Activated T-cell treated with anti-CD3 and anti-CD28 coated beads, Interleukin-2, amount 50 U/mL, for 72 hours (primary cell): ENCODE measurements at places on chromosomes 3 and 15. TPM values are rescaled to one million over a fixed set of nuclear protein-coding genes. Genes with fewer than 3 reads are reported as not detected.

The COLQ gene
- 2.0 TPM for total RNA-seq

DNA sequence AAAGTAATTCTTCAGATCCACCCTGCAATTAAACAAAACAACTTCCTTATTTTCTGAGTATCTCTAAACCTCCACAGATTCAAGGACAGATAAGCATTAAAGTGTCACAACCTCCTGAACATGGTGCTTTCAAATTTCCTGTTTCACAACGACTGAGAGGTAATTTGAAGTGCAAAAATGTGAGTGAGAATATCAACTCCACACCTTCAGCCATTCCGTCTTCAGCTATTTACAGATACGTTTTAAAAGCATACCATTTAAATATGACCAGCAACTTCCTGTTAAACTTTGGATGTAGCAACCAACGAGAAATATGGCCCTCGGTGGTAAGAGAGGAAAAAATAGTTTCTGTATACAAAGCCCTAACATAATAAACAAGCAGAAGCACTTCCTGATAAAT is 32.1 kb upstream of the PCSK6 start:
- no peak for DNase-seq

The SAMMSON gene
- not detected for total RNA-seq

The ITIH1 gene
- not detected for total RNA-seq

The LNP1 gene
- 3.2 TPM for total RNA-seq

The MESP1 gene
- total RNA-seq = 2.4 TPM

DNA sequence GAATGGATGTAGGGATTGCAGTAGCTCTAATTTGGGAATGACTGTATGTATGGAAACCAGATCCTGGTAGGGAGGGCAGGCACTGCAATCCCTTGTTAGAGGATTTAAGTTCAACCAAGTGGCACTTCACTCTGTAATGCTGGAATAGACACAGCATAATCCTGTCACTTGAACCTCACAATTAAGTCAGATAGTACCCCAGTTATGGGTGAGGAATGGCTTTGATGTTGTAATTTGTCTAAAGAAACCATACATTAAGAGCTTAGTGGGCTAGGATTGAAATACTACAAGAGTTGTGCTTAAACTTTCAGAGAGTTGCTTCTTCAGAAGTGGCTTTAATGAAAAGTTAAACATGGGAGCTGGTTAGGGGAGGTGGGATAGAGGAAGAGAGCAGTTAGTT is 9.3 kb downstream of the RAB7A start:
- DNase-seq = no peak

DNA sequence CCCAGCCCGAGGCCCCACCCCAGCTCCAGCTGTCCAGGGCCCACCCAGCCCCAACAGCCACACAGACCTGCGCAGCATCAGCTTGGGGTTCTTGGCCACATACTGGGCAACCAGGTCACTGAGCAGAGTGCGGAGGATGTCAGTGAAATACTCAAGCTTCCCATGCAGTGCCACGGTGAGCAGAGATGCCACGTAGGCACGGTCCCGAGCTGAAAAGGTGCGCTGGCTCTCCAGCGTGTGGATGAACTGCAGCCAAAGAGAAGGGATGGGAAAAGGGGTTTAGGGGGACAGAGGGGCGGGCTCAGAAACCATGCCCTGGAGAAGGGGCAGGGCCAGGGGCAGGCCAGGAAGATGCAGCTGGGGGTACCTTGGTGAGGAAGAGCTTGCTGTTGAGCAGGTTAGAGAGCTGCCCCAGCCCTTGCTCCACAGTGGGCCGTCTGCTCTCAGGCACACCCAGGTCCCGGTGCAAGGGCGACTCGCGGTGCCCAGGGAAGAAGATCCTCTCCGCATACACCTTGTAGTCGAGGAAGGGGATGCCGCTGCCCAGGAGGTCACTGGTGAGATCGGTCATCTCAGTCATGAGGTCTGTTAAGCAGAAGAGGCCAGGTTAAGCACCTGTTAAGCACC is 17.4 kb downstream of the PLXNB1 start:
- no peak for DNase-seq

- DNase-seq = no peak
These were observed 155.7 kb downstream of the GREM1 start for GRCh38 chr15:32873284-32874114.

The ACP3 gene
- total RNA-seq = not detected

The GOLGA6B gene
- total RNA-seq = 0.51 TPM

The KCNMB2 gene
- not detected for total RNA-seq

The IL5RA gene
- total RNA-seq = 1.5 TPM

GRCh38 chr15:26891448-26892181 is 24.8 kb downstream of the GABRA5 start:
- DNase-seq = peak; percentile 63

The PLA2G4F gene
- total RNA-seq = 0.07 TPM

DNA sequence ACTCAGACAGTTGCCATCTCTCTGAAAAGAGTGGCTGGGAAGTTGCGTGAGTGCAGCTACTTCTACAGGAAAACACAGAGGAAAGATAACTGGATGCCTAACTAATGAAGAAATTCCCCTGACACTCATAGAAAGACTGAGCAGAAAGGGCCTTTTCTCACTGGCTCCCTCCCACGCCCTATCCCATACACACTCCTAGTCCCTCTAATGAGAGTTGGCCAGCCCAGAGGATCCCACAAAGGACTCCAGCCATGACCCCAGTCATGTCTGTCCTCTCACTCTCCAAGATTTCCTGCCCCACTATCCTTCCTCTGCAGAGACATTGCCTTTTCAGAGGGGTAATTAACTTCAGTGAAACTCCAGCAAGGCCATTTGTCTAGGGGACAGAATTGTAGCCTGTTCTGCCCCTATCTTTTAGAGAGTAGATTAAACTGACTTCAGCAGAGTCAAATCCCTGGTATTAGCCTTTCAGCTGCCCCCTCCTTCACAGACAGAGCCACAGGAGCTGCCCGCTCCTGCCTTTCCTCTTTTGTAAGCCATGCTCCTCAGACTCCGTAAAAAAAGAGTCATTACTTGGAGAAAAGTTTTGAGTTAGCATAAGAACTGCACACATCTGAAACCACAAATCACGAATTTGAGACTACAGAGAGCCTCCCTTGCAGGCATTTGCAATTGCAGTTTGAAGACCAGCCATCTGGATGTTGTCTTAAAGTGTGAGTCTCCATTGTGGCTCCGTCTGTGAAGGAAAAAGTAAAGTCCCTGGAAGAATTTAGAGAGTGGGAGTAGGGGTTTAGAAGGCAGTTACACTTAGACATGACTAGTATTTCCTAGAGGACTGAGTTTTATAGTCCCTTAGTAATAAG is 129.1 kb upstream of the SEMA6D start:
- DNase-seq = no peak

DNA sequence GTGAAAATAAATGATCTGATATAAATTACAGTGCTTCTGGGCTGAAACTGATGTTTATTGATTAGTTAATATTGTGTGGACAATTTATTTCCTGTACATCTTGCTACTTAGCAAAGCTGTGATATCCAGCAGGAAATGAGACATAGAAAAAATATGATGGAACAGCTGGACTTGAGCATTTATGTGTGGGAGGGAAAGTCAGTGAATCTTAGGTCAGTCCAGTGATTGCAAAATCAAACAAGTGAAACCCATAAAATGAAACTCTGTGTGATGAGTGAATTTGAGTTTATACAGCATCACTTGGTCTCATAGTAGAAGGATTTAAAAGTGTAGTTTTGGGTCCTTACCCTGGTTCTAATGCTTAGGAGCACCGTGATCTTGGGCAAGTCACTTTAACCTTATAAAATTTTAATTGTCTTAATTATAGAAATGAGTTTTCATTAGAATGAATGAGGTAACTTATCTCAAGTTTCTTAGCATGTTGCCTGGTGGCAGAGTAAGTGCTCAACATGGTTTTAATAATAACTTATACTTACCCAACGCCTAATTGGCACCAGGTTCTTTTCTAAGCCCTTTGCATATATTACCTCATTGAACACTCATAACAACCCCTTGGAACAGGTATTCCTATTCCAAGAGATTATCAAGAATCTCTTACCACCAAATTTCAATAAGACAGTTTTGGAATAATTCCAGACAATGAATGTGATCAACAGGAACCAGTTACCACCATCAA is 194.6 kb downstream of the ADAMTSL3 start:
- DNase-seq = no peak

- no peak for DNase-seq
These were observed 54.0 kb downstream of the DPH6 start for GRCh38 chr15:35491999-35492398.

- DNase-seq = no peak
These were observed 55.1 kb downstream of the MBNL1 start for GRCh38 chr3:152323834-152324233.

DNA sequence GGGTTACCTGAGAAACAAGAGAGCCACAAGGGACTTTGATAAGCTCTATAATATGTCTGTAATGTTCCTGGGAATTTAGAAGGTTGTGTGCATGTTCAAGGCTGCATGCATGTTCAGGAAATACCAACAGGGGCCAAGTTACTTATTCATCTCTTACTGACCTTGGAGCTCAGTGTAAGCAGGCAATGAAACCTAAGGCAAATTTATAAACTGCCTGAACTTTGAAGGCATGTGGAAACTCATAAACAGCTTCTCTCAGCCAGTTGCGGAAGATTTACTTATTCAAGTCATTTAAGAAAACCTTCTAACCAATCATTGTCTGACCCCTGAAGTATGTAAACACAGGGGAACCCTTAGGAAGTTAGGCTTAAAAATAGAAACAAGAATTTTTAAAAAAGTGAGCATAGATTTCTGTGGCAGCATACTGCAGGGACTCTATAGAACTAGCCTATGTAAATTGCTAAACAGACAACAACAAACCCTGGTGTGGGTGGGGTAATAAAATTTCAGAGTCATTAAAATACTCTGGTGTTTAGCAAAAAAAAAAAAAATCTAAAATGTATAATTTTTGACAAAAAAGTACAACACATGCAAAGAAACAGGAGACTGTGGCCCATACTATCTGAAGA is 57.2 kb downstream of the SLC15A2 start:
- DNase-seq = no peak

The CLDN18 gene
- not detected for total RNA-seq

- no peak for DNase-seq
These were observed 260.0 kb downstream of the EBLN2 start for GRCh38 chr3:73321286-73321999.

DNA sequence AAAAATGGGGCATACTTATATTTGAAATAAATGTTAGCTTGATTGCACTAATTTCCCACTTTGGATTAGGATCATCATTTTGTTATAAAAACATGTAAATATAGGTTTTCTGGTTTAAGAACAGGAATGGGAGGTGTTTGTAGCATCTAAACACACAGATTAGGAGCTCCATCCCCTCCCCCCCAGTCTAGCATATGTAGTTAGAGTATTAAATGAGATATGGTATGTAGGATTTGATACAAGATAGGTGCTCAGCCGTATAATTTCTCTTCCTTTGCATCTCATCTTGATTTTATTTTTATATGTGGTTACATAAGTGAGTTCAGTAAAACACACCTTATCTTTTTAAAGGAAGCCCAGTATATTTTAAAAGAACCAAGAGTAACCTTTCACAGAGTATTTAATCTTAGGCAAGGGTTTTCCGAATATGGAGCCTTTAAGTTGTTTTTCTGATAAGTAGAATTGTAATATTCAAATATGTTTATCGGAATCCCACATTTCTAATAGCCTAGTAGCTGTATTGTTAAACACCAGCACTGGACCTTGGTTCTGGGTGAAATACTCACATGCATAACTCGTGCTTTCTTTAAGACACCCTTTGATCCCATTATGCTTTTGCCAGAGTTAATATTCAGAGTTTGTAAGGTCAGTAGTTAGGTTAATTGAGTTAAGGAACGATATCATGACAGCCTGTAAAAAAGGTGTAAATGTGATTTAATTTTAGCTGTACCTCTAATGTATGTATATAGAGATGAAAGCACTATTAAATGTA is 2.3 kb downstream of the SLC25A36 start:
- DNase-seq = no peak

DNA sequence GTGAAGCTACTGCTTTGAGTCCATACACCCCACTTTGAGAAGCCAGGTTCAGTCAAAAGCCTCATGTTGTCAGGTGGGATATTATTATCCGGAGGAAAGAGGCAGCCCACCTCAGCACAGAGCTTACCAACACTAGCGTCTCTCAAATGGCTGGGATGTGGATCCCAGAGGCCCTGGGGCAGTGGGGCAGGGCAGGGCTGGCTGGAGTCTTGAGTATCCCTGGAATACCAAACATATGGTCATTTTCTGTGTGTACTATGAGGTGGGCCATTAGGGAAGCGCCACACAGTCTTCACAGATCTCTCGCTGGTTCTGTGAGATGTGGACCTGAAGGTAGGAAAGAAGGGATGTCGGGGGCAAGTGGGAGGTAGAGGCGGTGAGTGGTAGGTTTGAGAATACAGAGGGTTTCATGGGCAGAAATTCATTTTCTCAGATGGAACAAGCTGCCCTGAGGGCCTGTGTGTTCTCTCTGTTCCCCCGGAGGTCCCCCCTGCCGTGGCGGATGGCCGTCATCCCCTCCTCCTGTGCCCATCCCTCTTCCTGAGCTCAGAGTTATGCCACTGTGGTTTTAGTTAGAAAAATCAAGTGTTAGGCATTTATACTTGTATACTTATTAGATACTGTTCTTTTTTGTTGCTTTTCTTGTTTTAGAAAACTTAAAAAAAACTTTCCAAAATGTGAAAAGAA is 66.4 kb downstream of the USP13 start:
- no peak for DNase-seq

- DNase-seq = no peak
These were observed 27.0 kb upstream of the MUC4 start for GRCh38 chr3:195838714-195839113.

- no peak for DNase-seq
These were observed 2.3 kb upstream of the SYNM start for GRCh38 chr15:99102332-99103235.

- peak; percentile 78 for DNase-seq
These were observed 3.9 kb upstream of the DNASE1L3 start for GRCh38 chr3:58214484-58215316.

- peak; percentile 36 for DNase-seq
These were observed 777 bp downstream of the GPR160 start for GRCh38 chr3:170038434-170039110.

DNA sequence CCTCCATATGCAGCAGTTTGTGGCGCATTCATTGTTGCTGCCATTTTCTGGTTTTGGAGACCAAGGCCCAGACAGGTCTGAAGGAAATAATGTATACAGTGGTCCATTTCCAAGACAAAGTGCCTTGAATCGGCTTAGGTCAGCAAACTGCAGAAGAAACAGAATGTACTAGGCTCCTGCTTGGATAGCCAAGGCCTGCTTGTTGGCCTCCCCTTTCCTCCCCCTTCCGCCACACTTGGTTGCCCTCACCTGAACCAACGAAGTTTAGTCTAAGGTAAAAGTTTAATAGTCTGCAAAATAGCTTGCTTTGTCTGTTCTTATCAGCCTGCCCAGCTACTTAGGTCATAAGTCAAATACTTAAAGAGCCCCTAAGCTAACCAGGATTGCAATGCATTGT is 12.0 kb upstream of the RTP3 start:
- DNase-seq = no peak

The CX3CR1 gene
- total RNA-seq = 0.79 TPM

DNA sequence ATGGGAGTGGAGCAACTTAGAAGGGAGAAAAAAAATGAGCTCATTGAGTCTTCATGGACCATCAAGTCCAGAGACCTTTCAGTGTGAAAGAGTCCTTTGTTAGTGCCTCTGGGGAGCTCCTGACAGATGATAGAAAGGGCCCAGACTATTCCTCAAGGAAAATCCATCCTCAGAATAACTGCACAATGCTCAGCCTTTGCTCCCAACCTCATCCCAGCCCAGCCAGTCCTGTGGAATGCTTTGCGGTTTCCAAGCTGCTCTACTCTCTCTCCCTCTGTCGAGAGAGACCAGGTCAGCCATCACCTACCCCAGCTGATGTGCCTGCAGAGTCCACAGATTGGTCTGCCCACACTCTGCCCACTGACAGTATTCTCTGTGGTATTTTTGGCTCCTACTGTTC is 406.2 kb downstream of the MFSD1 start:
- DNase-seq = no peak

The CCDC13 gene
- total RNA-seq = 0.70 TPM
